ENCODE measurements at places on chromosomes 6 and 20.

GRCh38 chr6:164827537-164827936, 481.9 kb downstream of the C6orf118 start:
- no peak for DNase-seq

DNA sequence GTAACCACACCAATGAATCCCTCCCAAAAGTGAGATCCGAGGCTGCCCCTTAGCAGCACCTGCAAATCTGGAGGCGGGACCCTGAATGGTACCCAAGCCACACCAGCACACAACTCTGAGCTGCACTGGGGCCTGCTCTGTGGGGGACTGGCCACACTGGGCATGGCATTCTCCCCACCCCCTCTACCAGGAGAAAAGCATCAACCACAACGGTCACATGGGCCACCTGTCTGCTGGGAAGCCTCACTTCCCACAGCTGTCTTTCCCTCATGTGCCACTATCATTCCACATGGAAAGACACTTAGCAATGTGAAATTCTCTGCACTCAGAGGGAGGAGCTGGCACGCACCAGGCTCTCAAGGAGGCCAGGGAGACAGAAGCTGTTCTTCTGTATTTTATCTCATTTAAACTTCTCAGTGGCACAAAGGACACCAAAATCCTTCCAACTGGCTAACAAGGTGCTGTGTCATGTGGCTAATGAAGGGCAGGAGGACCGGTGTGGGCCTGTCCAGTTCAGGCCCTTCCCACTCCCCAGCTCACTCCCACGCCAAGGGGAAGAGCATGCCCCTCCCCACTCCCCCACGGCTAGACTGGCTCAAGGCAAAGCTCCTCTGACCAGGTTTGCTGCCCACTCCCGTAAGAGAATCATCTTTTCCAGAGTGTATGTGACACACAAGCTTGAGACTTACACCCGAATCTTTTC, 19.0 kb downstream of the YTHDF1 start:
- DNase-seq: no peak

DNA sequence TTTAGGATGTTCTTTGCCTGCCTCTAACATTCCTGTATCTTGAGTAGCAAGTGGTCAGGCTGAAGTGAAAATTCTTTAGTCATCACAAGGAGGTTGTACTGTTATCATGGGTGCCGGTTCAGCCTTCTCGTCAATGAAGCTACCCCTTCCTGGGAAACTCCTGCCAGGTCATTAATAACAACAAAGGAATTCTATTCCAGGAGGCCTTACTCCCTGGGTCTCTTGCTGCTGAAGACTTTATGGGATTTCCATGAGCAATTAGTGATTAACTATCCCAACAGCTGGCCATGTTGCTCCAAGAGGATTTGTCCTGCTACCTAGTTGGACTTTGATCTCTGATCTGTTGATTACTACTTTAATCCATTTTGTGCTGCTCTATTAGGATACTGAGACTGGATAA, 62.7 kb upstream of the ELOVL5 start:
- peak; percentile 5 for DNase-seq

- DNase-seq: no peak
Measured at GRCh38 chr20:35610833-35611427, 4.7 kb upstream of the SPAG4 start.

- DNase-seq: no peak
Measured at GRCh38 chr6:131381052-131381708, 191.8 kb upstream of the ARG1 start.

- DNase-seq: no peak
Measured at GRCh38 chr6:75376347-75377024, 91.9 kb upstream of the TMEM30A start.

DNA sequence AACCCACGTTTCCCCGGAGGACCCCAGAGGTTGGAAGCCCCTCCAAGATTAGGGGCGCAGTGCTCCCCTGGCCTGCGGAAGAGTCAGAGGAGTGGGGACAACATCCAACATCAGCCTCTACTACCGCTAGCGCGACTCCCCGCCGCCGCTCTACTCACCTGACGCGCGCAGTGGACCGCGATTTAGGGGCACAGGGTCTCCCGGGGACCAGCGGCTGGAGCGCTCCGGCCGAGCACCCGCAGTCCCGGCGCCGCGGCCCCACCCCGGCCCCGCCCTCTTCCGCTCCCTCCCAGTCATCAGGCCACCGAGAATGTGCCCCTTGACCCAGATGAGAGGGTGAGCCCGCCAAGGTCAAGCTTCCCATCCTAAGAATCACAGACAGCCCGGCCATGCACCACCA, at the start of gene ZFP57:
ZFP57 (minus strand) TSS at position 249 of the 400 bp plus-strand sequence. CDS start 4,149 bp downstream, outside the sequence.
- DNase-seq: no peak

- DNase-seq: no peak
Measured at GRCh38 chr6:13524801-13525508, 37.6 kb upstream of the GFOD1 start.

DNA sequence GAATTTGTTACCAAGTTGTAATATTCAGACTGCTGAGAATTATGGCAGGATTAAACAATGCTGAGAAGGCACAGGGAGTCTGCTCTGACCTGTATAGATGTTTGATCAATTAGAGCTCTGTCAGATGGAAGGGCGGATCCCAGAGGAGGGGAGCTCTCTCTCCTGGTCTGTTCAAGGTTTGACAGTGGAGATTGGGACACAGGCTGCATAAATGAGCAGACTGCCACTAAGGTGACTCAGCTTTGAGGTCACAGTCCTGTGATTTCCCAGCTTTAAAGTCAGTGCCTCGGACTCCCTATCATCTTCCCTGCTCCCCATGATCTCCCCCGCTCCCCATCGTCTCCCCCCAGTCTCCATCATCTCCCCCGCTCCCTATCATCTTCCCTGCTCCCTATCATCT, 59.2 kb upstream of the SLC22A23 start:
- no peak for DNase-seq

- DNase-seq: no peak
Measured at GRCh38 chr6:139784222-139784769, 409.8 kb upstream of the CITED2 start.

DNA sequence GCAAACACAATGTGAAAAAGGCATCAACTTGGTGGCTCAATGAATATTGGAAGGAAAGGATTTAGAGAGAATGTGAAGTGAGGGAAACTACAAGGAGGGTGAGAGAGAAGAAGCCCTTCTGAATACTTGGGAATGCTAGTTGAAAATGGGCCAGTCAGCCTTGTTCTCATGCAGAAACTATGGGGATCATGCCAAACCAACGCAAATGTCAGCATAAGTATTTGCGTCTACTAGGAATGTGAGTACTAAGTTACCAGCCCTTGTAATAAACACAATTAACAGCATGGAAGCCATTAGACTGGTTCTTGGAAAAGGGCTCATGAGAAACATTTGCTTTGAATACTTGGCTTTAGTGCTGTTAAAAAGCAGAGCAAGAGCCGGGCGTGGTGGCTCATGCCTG, 54.9 kb upstream of the AIG1 start:
- no peak for DNase-seq

- no peak for DNase-seq
Measured at GRCh38 chr6:87222676-87223075, 67.3 kb downstream of the ZNF292 start.

DNA sequence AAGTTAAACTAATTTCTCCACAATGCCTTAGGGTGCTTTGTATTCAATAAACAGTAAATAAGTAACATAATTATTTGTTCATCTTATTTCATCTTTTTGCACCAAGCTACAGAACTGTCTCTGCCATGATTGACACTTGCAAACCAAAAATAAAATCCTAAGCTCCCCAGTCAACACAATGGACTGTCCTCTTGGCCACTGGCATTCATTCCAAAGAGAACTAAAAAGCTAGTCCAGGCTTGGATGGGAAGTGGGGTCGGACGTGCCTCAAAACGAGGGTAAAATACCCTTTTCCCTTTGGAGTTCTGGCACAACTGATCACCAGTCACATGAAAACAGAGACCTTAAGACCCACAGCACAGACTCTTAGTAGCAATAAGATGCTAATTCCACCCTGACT, 66.4 kb upstream of the THBS2 start:
- DNase-seq: no peak

- no peak for DNase-seq
Measured at GRCh38 chr6:5930968-5931367, 75.8 kb downstream of the NRN1 start.

- DNase-seq: peak; percentile 93
Measured at GRCh38 chr20:1803061-1803931, 91.9 kb upstream of the SIRPA start.

- DNase-seq: no peak
Measured at GRCh38 chr20:3133155-3133554, 26.5 kb downstream of the FASTKD5 start.

DNA sequence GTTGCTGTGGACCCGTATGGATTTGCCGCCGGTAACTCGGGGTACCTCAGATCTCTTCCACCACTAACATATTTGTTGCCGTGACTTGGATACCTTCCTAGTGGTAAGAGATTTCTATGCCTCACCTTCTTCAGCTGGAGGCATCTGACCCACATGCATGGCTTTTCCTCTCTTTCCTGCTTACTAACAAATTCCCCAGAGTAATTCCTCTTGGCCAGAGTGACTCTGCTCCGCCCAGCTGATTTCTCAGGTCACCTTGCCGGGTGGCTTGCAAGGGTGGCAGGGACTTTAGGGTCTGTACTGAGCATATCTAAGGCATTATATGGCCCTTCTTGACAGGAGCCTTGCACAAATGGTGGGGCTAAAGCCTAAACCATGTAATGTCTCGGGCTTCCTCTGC, 38.2 kb downstream of the FAM184A start:
- DNase-seq: no peak

DNA sequence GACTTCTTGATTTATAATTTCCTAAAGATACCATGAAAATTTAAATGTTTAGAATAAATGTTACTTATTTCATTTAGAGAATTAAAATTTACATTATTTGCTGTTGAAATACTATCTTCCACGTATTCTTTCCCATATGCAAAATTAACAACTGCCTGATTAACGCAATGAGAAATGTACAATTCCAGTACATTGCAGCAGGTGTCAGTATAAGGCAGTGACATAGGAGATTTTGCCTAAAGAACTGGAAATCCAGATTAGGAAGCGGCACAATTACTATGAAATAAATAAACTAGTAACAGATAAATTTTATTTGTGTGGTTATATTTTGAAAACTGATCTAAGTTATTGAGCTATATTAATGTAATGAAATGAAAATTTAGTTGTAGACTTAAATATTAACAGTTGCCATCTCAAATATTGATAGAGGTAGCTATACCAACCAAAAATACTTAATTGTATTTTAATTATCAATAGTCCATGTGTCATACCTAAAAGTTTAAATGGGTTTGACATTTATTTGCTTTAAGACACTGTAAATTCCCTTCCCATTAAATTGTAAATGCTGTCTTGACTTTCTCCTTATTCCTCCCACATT, 300.2 kb downstream of the UTRN start:
- DNase-seq: peak; percentile 56

GRCh38 chr6:110048221-110048875, 70.2 kb downstream of the GPR6 start:
- no peak for DNase-seq

- peak; percentile 70 for DNase-seq
Measured at GRCh38 chr20:2708073-2708415, 15.5 kb downstream of the EBF4 start.

GRCh38 chr20:50565383-50565782, 55.2 kb downstream of the PTPN1 start:
- no peak for DNase-seq

All from neural progenitor cell (in vitro differentiated cells).